ENCODE measurements at places on chromosomes 7 and 10. TPM values are rescaled to one million over a fixed set of nuclear protein-coding genes. Genes with fewer than 3 reads are reported as not detected.

The RALA gene
- total RNA-seq: 39.3 TPM

The SFMBT2 gene
- total RNA-seq: 17.8 TPM

The MARCHF5 gene
- 24.8 TPM for total RNA-seq

The PAPSS2 gene
- total RNA-seq: 3.1 TPM

The SPDYE11 gene
- not detected for total RNA-seq

The ATG9B gene
- 1.9 TPM for total RNA-seq

The HGF gene
- total RNA-seq: 5.9 TPM

The PAOX gene
- 10.1 TPM for total RNA-seq

The NODAL gene
- 2.2 TPM for total RNA-seq

The POLR2J3 gene
- 27.3 TPM for total RNA-seq

The ITGA8 gene
- total RNA-seq: 2.8 TPM

The CLRN3 gene
- total RNA-seq: 0.62 TPM

The CHN2 gene
- 76.3 TPM for total RNA-seq

DNA sequence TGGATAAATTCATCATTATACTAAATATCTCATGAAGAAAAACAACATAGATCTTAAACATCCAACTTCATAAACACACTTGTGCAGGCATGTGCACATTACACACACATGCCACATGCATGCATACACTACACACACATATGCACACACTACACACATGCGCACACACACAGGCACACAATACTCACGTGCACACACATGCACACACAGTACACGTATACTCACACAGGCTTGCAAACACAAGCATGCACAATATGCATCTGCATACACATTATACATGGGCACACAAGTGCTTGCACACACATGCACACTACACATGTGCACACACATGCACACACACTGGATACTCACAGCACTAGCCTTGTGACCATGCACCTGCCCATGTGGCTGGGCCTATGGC, 105.2 kb downstream of the ADARB2 start:
- DNase-seq: no peak

DNA sequence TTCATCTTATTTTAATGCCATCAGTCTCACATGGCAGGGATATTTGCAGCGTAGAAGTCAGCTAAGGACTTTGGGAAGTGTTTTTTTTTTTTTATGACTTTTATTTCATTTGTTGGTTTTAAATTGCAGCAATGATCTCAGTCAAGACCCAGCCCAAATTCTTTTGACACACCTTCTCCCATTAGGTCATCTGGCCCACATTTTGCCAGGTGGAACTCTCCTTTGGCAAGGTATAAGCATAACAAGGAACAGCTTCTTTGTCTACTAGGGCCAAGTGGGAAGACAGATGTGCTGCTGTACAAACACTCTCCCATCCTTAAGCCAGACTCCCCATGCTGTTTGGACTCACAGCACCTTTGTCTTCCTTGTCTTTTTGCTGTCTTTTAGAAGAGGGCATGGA, 41.8 kb downstream of the PLEKHA8 start:
- DNase-seq: no peak

GRCh38 chr7:117069379-117069778, 116.1 kb downstream of the ST7 start:
- DNase-seq: no peak

DNA sequence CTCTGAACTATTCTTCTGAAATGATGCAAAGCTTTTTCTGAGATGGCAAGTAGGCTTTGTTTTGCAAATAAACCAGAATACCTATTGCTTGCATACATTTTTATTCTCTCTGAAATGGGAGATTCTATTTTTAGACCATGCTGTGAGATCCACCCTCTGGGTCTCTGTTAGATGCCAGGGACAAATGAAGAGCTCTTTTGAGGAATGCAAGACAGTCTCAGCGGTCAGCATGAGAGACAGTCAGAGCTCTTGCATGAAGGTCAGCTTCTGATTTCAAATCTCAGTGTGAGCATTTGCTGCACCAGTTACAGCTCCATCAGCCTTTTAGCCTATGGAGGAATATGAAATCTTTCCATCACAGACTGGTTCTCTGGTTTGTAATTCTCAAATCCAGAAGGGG, 429.9 kb upstream of the KLF6 start:
- DNase-seq: no peak

- DNase-seq: no peak
Measured at GRCh38 chr10:76195654-76196390, 764.4 kb downstream of the LRMDA start.

DNA sequence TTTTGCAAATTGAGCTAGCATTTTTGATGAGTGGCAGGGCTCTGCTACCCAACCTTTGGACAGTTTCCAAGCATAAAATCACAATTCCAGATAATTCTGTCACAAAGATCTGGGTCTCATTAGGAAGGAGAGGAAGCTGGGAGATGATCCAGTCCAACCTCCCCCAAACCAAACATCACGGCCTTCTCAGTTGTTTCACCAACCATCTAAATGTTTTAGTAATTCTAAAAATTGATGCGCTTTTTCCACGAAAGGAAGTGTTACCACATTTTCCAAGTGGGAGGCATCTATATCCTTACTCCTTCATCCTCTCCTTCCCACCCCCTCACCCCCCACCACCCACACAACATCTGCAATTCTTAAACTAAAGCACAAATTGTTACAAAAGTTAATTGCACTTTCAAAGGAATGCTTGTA, 108.3 kb downstream of the EGFR start:
- no peak for DNase-seq

DNA sequence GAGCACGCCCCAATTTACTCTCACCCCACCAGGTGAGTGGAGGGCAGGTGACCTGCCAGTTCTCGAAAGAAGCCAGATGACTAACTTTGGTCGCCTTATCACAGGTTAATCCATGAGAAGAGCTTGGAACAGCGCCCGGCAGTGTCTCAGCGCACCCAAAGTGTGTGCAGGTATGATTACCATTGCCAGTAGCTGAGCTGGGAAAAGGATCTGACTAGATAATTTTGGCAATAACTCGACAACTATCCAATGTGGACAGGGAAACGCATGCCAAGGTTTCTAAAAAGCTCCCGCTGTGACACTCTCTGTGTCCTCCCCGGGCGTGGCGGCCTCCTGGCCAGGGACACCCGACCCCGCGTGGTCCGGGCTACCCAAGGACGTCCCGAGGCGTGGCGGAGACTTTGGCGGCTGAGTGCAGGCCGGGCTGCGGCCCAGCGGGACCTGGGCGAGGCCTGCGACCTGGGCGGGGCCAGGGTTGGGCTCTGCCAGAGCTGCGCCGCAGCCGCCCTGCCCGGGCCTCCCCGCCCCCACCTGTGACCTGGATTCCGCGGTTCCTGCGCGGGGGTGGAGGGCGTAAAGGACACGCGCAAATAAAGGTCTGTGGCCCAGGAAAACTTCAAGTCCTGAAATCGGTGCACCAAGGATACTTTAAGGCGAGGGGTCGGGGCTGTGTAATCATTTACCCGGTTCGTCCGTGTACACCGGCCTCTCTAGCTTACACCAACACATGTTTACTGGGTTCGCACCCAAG, 13.7 kb upstream of the WAPL start:
- DNase-seq: no peak

DNA sequence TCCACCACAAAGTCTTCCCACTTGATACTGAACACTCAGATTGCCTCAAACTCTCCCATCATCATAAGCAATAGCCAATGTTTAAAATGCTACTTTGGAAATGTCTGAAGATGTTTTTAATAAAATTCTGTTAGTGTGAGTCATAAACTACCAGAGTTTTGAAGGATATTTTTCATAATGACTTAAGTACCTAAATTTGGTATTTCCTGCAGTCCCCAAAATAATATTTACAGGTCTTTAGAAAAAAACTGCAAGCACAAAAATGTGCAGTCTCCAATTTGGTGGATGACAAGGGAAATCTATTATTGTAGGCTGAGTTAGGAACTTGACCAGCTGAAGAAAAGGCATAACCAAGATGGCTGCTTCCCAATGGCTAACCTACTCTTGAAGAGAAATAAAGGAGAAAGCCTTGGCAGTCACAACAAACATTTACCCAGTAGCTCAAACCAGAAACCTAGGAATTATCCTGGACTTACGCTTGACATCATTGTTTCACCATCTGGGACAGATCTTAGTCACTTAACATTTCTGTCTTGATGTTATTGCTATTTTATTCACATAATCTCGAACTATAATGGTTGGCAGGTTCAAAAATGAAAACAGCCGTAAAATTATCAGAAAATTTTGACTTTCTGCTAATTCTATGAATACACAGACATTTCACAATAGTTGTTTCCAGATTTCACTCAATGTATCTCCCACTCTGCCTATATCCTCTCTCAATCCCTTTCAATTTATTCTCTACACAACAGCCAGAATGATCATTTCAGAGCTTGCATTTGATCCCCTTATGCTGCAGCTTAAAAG, 111.2 kb upstream of the STEAP1B start:
- DNase-seq: no peak

DNA sequence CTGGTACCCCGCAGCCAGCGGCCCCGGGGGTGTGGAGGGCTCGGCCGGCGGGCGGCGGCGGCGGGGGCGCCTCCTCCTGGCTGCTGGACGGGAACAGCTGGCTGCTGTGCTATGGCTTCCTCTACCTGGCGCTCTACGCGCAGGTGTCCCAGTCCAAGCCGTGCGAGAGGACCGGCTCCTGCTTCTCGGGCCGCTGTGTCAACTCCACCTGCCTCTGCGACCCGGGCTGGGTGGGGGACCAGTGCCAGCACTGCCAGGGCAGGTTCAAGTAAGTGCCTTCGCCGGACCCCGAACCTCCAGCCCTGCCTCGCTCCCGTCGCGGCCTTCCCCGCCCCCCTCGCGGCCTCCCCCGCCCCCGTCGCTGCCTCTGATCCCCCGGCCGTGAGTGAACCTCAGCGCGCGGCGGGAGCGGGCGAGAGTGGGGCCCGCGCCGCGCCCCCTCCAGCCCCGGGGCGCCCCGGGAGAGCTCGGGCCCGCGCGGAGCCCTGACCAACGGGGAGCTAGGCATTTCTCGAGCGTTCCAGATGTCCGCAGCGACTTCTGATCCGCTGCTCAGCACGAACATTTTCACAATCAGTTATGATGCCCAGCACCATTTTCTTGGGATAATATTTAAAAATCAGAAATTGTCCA, 727 bp downstream of the ATRNL1 start:
- no peak for DNase-seq

DNA sequence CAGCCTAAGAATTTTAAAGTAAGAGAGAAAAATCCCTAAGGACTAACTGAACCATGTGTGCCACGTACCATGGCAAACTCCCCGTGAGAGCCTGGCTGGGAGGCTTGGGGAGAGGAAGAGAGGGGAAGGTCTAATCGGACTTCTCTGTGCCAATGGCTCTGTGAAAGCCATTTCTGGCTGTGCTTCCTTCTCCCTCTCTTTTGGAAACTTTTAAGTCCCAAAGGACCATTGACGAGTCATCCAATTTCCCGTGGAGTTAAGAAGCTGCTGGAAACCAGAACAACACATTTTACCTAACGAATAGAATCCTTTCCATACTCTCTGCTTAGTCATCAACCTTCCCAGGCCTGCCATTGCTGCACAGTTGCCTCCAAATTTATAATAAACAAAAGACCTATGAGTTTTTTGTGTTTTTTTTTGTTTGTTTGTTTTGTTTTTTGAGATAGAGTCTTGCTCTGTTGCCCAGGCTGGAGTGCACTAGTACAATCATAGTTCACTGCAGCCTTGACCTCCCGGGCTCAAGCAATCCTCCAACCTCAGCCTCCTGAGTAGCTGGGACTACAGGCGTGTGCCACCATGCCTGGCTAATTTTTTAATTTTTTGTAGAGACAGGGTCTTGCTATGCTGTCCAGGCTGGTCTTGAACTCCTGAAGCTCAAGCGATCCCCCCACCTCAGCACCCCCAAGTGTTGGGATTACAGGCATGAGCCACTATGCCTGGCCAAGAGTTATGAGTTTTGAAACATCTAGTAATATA, 13.2 kb downstream of the LAMB1 start:
- DNase-seq: no peak

DNA sequence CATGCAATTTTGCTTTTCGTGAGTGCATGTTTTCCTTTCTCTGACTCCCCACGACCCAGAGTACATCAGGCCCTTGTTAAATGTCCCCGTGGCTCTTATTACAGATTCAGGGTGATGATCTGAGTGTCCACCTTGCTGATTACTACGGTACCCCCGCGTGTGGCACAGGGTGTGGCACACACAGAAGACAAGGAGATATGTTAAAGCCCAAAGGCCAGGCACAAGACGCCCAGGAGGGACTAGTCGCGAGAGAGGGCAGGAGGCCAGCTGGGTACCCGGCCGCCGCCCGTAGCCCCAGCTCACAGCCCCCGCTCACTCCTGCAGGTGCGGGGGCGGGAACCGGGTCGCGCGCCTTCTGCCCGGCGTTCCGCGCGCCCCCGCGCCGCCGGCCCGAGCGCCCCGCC, 281 bp upstream of the EXOC6 start:
- peak; percentile 35 for DNase-seq

- DNase-seq: no peak
Measured at GRCh38 chr7:29835718-29836117, 29.4 kb downstream of the WIPF3 start.

- DNase-seq: no peak
Measured at GRCh38 chr10:128833671-128834070, 633.4 kb upstream of the MGMT start.

DNA sequence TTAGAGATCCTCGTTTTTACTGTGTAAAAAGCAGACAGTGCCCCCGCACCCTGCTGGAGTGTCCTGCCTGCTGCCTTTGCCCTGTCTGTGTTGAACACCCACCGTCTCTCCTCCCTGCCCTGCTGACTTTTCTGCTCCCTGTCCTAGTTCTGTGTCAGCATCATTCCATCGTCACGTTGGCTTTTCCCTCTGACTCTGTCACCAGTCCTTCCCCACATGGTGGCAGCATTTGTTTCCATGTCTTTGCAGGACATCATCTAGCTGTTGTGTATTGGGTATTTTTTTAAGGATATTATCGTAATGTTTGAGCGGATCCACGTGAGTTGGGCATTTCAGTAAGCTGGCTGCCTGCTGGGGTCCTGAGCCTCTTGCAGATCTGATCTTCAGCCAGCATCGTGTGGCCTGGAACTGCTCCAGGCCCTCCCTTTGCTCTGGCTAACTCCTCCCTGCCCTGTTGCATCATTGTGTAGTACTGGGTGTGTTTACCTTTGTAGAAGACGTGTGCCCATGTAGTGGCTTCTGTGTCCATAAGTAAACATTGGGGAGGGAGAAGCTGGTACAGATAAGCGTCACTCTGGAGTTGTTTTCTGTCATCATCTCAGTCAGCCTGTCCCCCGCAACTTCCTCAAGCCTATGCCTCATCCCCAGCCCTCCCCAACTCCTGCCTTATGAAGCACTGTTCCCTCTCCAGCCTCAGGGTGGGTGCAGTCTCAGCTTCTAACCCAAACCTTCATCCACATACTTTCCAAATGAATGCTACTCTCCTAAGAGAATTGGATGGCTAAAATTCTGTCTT, 44.3 kb downstream of the TRRAP start:
- DNase-seq: no peak

GRCh38 chr7:5429253-5429856, 5.7 kb upstream of the TNRC18 start:
- DNase-seq: no peak

- DNase-seq: no peak
Measured at GRCh38 chr10:133158756-133159610, 1.0 kb upstream of the KNDC1 start.

GRCh38 chr10:34704526-34705184, 110.4 kb downstream of the PARD3 start:
- no peak for DNase-seq

GRCh38 chr10:51658000-51658399, 41.4 kb downstream of the CSTF2T start:
- DNase-seq: no peak

Measured in occipital lobe (tissue), 3 donors.